ENCODE measurements at places on chromosomes 7 and 10. TPM values are rescaled to one million over a fixed set of nuclear protein-coding genes. Genes with fewer than 3 reads are reported as not detected.
A peak's percentile ranks its signal among the peaks of the same experiment; 100 is the strongest.

Gene GPR146
- total RNA-seq: 3.1 TPM

Gene STAG3
- total RNA-seq: 1.1 TPM

Gene POLL
- total RNA-seq: 33.4 TPM

Gene GIMAP5
- not detected for total RNA-seq

- DNase-seq: no peak
- H3K4me1 ChIP-seq: peaks cover 12% of the 10 kb centered on the region
- H3K4me3 ChIP-seq: peak overlapping the region; percentile 34
- peaks cover 7% of the 10 kb centered on the region for H3K27me3 ChIP-seq
- peak overlapping the region; percentile 73 for H3K27ac ChIP-seq
Observed at GRCh38 chr7:2979201-2979631, 64.5 kb downstream of the CARD11 start.

DNA sequence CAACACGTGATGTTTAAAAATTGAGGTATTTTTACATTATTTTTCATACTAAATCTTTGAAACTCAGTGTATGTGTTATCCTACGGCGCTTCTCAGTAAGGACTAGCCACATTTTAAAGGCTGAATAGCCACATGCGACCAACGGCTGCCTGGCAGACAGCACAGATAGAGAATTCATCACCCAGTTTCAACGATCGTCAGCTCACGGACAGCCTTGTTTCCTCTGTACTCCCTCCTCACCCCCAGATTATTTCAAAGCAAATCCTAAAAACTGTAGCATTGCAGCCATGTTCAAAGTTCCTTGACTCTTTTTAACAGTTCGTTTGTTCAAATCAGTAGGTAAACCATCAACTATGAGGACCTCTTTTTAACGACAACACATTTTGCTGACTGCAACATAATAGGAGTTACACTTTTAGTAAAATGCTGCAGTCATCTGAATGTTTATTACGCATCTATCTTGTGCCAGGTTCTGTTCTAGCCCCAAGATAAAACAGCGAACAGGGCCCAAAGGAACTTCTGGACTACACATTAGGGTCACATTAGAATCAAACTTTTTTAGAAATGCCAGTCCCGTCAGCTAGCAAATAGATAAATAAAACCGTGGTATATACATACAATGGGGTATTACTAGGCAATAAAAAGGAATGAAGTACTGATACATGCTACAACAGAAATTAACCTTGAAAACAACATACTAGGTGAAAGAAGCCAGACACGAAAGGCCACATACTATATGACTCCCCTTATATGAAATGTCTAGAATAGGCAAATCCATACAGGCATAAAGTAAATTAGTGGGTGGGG lies 5.7 kb downstream of the OSBPL3 start:
- no peaks in the 10 kb centered on the region for H3K36me3 ChIP-seq
- no peaks in the 10 kb centered on the region for H3K27me3 ChIP-seq
- H3K4me3 ChIP-seq: peak overlapping the region; percentile 4
- no peak for DNase-seq
- peak overlapping the region; percentile 68 for H3K27ac ChIP-seq

GRCh38 chr7:69803699-69804516 lies 205.6 kb downstream of the AUTS2 start:
- peaks cover 7% of the 10 kb centered on the region for H3K27me3 ChIP-seq
- DNase-seq: no peak
- no peak overlapping the region for H3K27ac ChIP-seq
- H3K4me1 ChIP-seq: peaks cover 44% of the 10 kb centered on the region
- H3K4me3 ChIP-seq: no peak overlapping the region

DNA sequence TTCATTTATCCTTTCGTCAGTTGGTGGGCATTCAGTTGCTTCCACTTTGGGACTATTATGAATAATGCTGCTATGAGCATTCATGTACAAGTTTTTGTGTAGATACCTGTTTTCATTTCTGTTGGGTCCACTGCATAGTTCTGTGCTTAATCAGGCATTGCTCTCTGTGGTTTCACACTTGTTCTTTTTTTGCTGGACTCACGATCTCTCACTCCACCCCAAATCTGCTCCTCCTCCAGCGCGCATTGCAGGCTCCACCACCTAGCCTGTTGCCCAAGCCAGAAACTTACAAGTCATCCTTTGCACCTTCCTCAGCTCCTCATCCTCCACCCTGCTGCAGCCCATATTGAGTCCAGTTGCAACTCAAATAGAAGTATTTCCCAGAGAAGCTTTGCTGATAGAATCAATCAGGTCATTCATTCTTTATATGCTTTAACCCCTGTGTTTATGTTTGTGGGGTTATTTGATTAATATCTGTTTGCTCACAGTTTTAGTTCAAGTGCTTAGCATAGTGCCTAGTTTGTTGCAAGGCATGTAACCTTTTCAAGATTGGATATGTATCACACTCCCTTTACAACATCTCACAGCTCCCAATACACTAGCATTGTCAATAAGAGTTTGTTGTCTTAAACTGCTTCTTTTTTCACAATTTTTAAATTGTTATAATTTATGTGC lies 16.6 kb upstream of the AFAP1L2 start:
- H3K36me3 ChIP-seq: no peaks in the 10 kb centered on the region
- H3K27me3 ChIP-seq: no peaks in the 10 kb centered on the region
- no peak for DNase-seq
- no peak overlapping the region for H3K27ac ChIP-seq

DNA sequence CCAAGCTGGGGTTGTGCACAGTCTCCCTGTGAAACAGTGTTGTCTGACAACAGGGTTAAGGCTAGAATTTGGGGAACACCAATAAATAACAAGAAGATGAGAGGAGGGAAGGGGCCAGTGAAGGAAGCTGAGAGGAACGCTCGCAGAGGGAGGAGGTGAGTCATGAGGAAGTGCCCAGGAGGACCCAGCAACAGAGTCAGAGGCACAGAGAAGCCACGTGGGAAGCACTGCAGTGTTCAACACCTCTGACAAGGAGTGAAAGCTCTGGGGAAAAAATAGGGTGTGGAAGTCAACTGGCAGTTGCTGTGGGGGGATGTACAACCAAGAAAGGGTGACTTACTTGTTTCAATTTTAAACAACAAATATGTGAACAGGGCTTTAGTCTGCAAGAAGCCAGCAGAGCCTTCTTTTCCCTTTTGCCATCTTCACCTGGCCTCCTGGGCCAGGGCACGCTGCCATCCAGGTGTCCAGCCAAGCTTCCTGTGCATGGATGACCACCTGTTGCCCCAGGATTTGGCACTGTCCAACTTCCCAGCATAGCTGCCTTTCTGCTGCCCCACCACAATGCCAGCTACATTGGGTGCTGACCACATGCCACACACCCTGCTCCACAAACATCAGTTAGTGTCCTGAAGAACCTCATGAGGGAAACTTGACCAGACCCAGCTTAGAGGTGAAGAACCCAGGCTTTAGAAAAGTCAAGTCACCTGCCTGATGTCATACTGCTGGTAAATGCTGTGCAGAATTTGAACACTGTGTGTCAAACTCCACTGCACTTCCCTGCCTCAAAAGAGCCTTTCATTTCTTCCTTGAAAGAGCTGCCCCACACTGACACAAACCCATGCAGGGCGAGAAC lies 69.6 kb downstream of the ATXN7L1 start:
- H3K36me3 ChIP-seq: peaks cover 6% of the 10 kb centered on the region
- no peak for DNase-seq
- peaks cover 3% of the 10 kb centered on the region for H3K27me3 ChIP-seq
- no peak overlapping the region for H3K4me3 ChIP-seq
- H3K4me1 ChIP-seq: peaks cover 20% of the 10 kb centered on the region
- peak overlapping the region; percentile 59 for H3K27ac ChIP-seq

GRCh38 chr7:42192851-42193461 lies 44.1 kb downstream of the GLI3 start:
- no peaks in the 10 kb centered on the region for H3K27me3 ChIP-seq
- H3K4me3 ChIP-seq: no peak overlapping the region
- DNase-seq: no peak
- H3K4me1 ChIP-seq: peaks cover 10% of the 10 kb centered on the region

DNA sequence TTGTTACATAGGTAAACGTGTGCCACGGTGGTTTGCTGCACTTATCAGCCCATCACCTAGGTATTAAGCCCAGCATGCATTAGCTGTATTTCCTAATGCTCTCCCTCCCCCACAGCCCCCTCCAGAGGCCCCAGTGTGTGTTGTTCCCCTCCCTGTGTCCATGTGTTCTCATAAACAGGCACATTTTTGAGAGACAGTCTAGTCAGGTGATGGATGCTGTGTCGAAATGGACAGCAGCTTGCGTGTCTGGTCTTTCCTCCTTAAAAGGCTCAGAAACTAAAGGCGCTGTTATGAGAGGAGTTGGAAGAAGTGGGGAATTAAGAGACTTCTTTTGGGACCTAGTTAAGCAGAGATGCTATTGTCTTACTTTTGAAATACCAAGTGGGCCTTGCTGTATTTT lies 296.0 kb downstream of the BBS9 start:
- H3K36me3 ChIP-seq: no peaks in the 10 kb centered on the region
- H3K27ac ChIP-seq: peak overlapping the region; percentile 80
- no peak overlapping the region for H3K4me3 ChIP-seq
- DNase-seq: peak; percentile 32

DNA sequence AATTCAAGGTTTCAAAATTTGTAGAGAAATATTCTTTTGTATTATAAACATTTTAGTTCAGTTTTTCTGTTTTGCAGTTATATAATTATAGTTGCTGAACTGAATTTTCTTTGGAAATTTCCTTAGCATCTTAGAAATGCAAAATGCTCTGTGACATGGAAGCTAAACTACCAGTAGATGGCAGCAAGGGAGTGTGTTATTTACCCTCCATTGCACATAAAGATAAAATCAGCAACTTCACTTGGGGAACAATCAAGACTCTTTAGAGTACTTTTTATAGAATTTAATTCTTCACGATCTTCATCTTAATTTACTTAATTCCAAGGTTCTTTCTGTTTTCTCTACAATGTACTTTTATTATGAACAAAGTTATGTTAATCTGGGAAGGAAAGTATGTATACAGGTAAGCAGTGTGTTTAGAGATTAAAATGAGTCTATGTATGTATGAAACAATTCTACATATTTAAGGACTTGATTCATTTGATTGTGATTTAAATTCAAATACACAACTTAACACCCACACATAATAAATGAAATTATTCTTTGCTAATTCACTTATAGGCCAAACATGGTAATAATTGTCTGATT lies 404.2 kb downstream of the THSD7A start:
- no peak overlapping the region for H3K4me3 ChIP-seq
- H3K4me1 ChIP-seq: peaks cover 19% of the 10 kb centered on the region
- H3K27ac ChIP-seq: no peak overlapping the region
- peaks cover 5% of the 10 kb centered on the region for H3K36me3 ChIP-seq
- no peak for DNase-seq

- H3K27ac ChIP-seq: no peak overlapping the region
- no peaks in the 10 kb centered on the region for H3K27me3 ChIP-seq
- no peaks in the 10 kb centered on the region for H3K36me3 ChIP-seq
- H3K4me3 ChIP-seq: no peak overlapping the region
Observed at GRCh38 chr7:40219917-40220316, 85.1 kb downstream of the SUGCT start.

DNA sequence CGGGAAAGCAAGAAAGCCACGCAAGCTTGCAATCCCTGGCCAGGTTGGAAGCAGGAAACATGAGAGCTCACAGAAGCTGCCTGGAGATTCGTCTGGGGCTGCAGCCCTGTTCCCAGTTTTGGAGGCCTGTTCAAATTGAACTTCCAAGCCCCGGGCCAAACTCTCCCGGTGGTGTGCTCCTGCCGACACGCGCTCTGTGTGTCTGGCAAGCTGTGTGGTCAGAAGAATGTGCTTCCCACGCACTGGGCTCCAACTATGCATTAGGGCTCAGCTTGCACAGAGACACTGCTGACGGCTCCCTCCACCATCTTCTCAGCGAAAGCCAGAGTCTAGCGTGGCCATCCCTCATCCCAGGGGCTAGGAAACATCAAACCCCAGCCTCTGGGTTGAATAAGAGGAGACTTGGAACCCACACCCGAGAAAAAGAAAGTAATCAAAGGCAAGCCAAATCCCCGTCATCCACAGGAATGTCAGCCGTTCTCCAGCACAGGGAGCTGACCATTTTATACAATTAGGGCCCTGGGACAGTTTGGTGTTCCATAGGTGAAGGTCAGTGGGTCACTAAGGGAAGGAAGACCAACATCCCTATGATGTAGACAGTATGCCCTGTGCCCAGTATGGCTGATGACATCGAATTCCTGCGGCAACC lies 107.2 kb downstream of the FGFR2 start:
- no peak overlapping the region for H3K4me3 ChIP-seq
- no peaks in the 10 kb centered on the region for H3K4me1 ChIP-seq
- no peak overlapping the region for H3K27ac ChIP-seq
- no peaks in the 10 kb centered on the region for H3K27me3 ChIP-seq

DNA sequence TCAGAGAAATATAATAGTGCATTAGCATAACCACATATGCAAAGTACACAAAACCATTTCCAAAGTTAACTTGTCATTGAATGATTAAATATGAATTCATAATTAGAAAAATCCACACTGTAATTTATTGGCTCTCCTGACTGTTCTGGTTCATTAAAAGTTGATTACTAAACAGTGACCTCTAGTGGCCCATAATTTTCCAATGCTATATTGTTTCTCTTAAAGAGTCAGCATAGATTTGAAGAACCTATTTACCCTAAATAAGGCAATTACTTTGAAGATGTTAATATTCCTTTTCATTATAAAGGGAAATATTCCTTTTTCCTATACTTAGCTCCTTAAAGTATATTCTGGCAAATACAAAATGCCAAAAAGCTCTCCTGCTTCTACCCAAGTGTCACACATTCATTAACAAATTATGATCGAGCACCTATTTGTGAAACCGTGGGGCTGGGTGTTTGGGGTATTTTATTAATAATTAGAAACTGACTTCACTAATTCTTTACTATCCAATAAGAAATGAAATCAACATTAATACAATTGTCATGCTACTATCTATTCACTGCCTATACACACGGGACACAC lies 86.2 kb downstream of the HIBADH start:
- no peaks in the 10 kb centered on the region for H3K36me3 ChIP-seq
- H3K4me1 ChIP-seq: peaks cover 12% of the 10 kb centered on the region
- peaks cover 2% of the 10 kb centered on the region for H3K27me3 ChIP-seq
- H3K4me3 ChIP-seq: no peak overlapping the region

DNA sequence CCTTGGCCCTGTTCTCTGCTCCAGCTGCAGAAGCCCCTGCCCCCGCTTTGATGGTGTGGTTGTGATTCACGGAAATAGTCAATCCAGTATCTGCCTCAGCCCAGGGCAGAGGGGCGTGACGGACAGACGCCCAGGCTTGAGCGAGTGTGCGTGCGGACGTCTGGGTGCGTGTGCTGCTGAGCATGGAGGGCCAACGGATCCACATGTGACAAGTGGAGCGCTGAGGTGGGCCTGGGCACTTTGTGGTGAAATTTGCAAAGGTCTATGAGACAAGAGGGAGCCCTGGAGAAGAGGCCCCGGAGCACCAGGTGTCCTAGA lies 94.4 kb downstream of the WDR37 start:
- no peaks in the 10 kb centered on the region for H3K27me3 ChIP-seq
- H3K27ac ChIP-seq: peak overlapping the region; percentile 55
- peaks cover 5% of the 10 kb centered on the region for H3K4me1 ChIP-seq
- peaks cover 22% of the 10 kb centered on the region for H3K36me3 ChIP-seq

DNA sequence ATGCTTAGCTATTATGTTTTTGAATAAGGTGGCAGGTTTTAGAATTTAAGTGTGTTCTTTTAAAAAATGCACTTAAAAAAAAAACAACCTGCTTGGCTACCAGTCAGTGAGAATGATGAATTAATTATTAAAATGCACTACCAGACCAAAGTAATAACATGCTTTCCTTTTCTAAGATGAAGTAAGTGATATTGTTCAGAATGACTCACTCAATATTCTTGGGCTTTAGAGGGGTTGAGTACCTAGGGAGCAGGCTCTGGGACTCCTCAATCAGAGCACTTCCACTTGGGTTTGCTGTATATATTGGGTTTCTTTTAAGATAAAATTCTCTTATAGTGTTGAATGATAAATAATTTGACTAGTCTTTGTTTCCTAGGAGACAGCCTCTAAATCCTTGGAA lies 8.6 kb downstream of the STAM start:
- no peak overlapping the region for H3K27ac ChIP-seq
- H3K36me3 ChIP-seq: peaks cover 14% of the 10 kb centered on the region
- H3K4me3 ChIP-seq: no peak overlapping the region
- H3K27me3 ChIP-seq: no peaks in the 10 kb centered on the region
- DNase-seq: no peak
